ENCODE measurements at places on chromosomes 6 and 20.
A peak's percentile ranks its signal among the peaks of the same experiment; 100 is the strongest.

GRCh38 chr20:20368418-20369249, 730 bp downstream of the INSM1 start:
- DNase-seq = no peak

DNA sequence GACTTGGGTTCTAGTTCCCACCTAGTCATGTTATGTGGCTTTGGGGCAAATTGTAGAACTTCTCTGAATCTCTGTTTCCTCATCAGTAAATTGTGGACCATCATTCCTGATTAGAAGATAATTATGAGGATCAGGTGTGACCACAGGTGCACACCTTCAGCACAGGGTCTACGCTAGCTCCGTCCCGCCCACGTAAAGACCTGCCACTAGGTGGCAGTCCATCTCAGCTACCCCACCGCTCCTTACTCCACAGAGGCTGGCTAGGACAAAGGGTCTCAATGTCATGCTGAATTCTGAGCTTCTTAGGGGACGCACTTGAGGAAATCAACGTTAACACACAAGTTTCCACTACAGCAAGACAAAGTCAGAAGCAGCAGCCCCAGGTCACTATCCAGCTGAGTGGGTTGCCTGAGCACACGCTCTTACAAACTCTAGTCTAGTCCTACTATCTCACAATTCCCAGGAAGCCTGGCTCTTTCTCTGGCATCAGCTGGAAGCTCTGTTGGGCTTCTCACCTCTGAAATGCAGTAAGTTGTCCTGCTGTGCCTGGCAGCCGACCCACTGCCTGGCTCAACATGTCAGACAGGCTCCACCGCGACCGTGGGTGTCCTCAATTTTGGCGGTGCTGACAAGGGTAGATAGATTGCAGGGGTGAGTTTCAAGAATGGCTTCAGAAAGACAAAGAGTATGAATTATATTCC, 2.0 kb upstream of the PLCG1 start:
- peak; percentile 40 for DNase-seq

GRCh38 chr6:38799529-38800184, 84.5 kb downstream of the DNAH8 start:
- no peak for DNase-seq

DNA sequence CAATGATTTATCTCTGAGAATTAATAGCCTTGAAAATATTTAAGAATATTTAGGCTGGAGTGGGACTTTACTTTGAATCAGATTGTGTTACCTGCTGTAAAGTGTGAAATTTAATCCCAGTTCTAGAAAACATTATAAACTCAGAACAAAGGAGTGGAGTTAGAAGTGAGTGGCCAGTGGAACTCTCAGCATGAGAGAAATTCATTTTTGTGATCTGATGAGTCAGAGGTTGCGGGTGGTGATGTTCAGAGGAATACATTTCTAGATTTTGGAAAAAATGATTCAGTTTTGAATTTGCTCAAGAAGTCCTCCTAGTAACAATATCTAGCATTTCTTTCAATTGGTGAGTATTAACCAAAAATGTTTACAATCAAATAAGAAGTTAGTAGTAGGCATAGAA, 167.5 kb downstream of the ZFAND3 start:
- no peak for DNase-seq

GRCh38 chr6:131065112-131065823, 2.2 kb upstream of the EPB41L2 start:
- no peak for DNase-seq

DNA sequence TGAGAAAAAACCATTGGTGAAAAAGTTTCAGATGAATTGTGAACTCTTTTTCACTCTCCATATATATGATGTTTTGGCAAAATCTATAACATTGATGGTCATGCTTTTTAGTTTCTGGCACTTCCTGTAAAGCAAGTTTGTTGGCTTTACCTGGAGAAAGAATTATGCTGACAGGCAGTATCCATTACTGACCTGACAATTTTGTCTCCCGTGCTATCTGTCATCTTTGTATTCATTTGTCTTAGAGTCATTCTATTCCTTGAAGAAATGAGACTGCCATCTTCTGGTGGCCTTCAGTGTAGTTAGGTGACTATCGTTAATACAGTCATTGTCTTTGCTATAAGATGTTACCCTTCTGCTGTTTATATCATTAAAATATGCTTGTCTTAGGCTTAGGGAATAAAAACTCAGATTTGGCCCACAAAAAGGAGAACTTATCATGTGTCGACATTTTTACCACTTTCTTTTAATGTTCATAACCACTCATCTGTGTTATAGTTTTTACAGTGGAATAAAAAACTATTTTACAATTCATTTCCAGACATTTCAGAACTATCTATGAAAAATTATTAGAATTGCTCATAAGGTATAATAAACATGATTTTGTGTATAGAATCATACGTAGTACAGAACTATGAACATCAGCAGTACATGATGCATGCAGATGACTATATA, 707.0 kb downstream of the EPM2A start:
- peak; percentile 18 for DNase-seq

All from midbrain (tissue), 1 donor.